ENCODE measurements at places on chromosomes 1 and 21. TPM values are rescaled to one million over a fixed set of nuclear protein-coding genes. Genes with fewer than 3 reads are reported as not detected.

- DNase-seq: no peak
Measured at GRCh38 chr1:192797891-192798290, 10.9 kb upstream of the RGS2 start.

- DNase-seq: peak; percentile 67
Measured at GRCh38 chr1:175757381-175758015, 14.1 kb upstream of the TNR start.

- DNase-seq: peak; percentile 87
Measured at GRCh38 chr1:91885716-91886506, at the start of gene TGFBR3. TGFBR3 (minus strand) TSS chr1:91886151; CDS start chr1:91861531, 24,620 bp downstream.

GRCh38 chr1:193310564-193310963 is 124.2 kb upstream of the B3GALT2 start:
- no peak for DNase-seq

DNA sequence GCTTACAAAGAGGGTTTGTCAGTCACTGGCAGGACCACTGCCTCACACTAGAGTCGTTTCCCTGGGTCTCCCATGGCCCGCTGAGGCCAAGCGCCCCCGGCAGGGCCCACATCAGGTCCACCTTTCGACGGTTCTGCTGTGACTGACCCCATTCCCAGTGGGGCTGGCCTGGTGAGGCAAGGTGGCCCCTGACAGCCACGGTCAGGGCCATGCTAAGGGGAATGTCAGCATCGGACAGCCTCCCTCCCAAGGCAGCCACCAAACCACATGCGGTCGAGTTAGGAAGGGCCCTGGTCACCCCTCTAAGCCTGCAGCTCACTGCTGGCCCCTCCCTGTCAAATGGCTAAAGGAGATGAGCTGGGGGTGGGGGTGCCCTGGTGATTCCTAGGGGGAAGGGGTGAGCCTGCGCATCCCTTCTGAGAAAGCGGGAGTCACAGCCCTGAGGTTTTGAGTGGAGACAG is 2.9 kb upstream of the KIF17 start:
- no peak for DNase-seq

GRCh38 chr1:183520379-183520778 is 48.1 kb downstream of the SMG7 start:
- DNase-seq: no peak

- no peak for DNase-seq
Measured at GRCh38 chr1:228510803-228511413, 23.7 kb downstream of the RNF187 start.

- DNase-seq: peak; percentile 9
Measured at GRCh38 chr1:171188388-171189266, 3.5 kb downstream of the FMO2 start.

GRCh38 chr1:17141441-17142197 is 22.4 kb upstream of the PADI2 start:
- DNase-seq: no peak

DNA sequence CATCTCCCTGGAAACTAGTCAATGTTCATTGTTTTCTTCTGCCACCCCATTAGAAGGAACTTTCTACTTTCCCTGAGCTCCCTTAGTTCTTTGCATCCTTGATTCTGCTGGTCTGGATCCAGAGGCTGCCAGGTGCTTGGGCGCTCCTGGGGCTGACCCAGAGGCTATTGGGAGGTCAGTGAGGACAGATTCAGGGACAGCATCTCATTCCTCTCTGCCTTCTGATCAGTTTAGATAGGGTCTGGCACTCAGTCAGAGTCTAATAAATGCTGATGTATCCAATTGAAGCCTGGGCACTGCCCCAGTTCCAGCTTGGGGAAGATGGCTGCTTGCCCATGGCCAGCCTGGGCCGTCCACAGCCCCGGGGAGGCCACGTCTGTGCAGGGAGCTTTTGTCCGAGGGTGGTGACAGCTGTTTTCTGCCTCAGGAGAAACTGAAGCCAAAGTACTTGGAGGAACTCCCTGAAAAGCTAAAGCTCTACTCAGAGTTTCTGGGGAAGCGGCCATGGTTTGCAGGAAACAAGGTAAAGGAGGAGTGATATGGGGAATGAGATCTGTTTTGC is 2.3 kb downstream of the GSTM1 start:
- no peak for DNase-seq

DNA sequence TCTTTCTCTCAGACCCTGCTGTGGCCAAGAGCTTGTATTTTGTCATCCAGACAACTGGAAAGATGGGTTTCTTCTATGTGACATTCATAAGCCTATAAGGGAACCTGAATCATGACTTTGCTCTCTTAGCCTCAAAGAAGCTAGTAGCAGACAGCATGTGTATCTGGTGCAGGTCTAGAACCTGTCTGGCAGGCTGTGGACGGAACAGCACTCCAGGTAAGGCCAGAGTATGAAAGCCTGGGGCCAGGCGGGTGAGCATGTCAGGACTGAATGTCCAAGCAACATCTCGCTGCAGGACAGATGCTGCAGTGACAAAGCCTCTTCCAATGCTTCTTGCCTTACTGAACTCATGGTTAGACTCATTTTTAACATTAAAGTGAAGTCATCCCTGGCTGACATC is 32.8 kb downstream of the AKNAD1 start:
- no peak for DNase-seq

DNA sequence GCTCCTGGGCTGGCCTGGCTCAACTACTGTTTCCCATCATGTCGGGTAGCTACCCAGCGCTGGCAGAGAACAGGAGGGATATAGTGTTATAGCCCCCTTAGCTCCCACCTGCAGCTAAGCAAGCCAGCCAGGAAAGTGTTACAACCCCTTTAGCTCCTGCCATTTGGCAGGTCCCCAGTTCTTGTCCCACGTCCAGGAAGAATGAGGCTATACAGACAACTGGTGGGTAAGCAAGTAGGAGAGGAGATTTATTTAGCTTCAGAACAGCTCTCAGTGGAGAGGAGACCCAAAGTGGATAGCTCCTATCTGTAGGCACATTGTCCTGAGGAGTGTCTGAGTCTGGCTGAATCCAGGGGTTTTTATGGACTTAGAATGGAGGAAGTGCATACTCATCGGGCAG is 741.1 kb upstream of the B3GALT2 start:
- DNase-seq: no peak

The ATP1A2 gene
- 93.6 TPM for total RNA-seq

- DNase-seq: no peak
Measured at GRCh38 chr1:167342846-167343245, 122.2 kb downstream of the POU2F1 start.

The SOX13 gene
- total RNA-seq: 60.9 TPM

The AMY1A gene
- total RNA-seq: not detected

The ADGRL4 gene
- total RNA-seq: 0.75 TPM

DNA sequence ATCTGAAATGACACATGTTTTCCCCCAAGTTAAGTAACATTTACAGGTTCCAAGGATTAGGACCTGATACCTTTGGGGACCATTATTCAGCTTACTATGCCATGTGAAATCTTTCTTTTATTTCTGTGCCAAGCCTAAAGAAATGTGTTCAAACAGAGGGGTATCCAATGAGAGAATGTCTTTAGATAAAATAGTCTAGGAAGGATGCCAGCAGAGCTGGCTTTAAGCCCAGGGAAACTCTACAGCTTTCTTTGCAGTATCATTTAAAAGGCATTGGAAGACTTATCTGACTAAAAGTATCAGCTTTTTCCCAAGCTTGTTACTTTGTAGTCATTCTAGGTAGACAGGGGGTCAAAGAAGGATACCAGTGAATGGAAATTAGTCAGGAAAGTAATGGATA is 860.4 kb downstream of the PLA2G4A start:
- DNase-seq: no peak

- no peak for DNase-seq
Measured at GRCh38 chr1:178057141-178057765, 36.7 kb upstream of the RASAL2 start.

DNA sequence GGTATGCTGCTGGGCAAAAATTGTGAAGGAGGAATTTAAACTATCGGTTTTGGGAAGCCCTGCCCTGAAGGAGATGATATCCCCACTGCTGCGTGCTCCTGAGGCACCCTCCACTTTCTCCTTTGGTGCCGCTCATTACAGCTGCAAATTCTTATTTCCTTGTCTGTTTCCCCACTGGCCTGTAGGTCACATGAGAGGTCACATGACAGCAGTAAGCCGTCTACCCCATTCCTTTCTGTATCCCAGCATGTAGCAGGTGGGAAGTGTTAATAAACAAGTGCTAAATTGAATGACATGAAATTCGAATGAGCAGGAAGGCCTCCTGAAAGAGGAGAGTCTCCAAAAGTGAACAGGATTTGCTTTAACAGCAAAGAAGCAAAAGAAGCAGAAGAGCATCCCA is 58.7 kb downstream of the GRIK3 start:
- DNase-seq: no peak

GRCh38 chr1:152182944-152183361 is 23.9 kb upstream of the RPTN start:
- DNase-seq: no peak

The OR2M5 gene
- not detected for total RNA-seq

GRCh38 chr1:23341931-23342692 is 2.0 kb downstream of the HNRNPR start:
- no peak for DNase-seq

DNA sequence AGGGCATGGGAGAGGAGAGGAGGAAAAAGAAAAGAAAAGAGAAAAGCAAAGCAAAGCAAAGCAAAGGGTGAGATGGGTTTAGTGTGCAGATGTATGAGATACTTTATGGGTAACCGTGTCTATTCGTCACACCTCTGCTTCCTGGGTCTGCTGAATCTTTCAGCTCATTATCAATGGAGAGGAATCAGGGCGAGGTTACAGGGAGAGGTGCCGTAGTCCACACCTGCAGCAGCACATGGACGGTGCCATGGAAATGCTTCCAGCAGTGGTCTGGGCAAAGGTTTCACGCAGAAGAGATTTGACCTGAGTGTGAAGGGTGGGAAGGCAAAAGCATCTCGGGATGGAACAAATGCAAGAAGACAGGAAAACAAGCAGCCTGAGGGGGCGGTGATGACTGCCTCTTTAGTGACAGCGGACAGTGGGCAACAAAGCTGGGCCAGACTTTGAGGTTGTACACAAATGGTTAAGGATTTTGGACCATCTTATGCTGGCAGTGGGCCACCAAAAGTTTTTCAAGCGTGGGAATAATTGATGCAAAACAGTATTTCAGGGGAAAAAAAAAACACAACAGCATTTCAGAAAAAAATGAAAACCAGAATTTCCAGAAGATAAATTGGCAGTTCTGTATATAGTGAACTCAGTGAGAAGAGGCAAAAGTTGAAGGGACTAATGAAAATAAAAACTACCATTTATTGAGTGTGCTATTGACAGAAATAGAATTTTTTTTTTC is 19.5 kb upstream of the SRP9 start:
- no peak for DNase-seq

DNA sequence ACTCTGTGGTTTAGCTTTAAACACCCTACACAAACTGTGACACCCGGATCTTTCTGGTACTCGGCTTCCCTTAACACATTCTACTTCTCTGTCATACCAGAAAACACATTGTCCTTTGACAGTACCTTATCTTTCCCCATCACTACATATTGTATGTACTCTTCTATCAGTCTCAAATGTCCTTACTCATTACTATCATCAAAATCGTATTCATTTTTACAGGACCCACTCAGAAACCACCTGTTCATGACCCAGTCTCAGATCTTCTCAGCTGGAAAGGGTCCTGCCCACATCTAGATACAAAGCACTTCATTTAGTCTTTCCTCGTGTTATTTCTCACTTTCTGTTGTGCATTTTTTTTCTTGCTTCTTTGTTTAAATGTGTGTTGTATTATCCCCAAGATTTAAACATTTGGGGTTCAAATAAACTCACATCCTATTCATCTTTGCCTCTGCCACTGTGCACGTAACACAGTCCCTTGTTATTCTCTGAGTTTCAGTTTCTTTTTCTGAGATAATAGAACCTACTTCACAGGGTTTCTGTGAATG is 27.7 kb downstream of the CD34 start:
- DNase-seq: no peak

DNA sequence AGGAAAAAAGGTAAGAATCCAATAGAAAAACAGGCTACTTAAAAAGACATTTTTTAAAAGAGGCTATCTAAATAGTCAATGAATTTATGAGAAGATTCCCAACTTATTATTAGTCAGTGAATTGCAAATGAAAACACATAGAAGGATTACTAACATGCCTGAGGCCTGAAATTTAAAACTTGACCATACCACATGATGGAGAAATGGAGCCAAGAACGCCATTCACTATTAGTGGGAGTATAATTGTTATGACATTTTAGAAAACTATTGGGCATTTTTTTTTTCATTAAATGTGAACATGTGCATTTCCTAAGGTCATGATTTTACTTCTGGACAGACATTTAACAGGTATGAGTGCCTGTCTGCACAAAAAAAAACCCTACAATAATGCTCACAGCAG is 24.8 kb upstream of the OR2B11 start:
- no peak for DNase-seq
